Left renal pelvis (tissue), 4 donors: ENCODE measurements at places on chromosomes 3 and 15.

DNA sequence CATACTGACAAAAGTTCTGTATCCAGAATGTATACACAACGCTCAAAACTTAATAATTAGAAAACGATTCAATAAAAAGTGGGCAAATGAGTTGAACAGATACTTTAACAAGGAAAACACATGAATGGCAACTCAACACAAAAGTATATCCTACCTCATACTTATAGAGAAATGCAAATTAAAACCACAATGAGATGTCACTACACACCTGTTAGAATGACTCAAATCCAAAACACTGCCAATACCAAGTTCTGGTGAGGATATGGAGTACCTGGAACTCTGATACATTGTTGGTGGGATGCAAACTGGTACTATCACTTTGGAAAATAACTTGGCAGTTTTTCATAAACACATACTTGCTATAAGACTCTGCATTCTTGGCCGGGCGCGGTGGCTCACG is 42.1 kb downstream of the PRTG start:
- no peak for DNase-seq

- DNase-seq = no peak
Observed at GRCh38 chr3:43793648-43794372, 103.1 kb downstream of the ABHD5 start.

- no peak for DNase-seq
Observed at GRCh38 chr3:10242182-10243065, 5.8 kb upstream of the TATDN2 start.

GRCh38 chr15:31267161-31268107 is 59.2 kb upstream of the KLF13 start:
- no peak for DNase-seq

- DNase-seq = no peak
Observed at GRCh38 chr3:83934192-83935021, 1024.4 kb upstream of the CADM2 start.

DNA sequence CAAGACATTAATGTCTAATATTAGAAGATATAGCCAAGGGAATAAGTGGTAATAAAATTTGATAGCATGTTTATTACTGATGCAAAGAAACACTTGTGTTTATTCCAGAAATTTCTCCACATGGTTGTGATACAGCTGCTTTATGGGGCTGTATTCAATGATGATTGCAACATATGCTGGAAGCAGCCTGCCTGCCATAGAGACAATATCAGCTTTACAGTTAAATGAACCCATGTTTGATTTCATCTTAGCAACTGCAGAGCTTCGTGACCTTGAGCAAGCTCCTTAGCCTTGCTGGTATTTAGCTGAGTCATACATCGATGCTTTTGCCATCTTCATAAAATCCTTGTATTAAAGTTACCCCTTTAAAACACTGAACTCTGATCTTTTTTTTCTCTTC is 168.1 kb upstream of the STAC start:
- no peak for DNase-seq

DNA sequence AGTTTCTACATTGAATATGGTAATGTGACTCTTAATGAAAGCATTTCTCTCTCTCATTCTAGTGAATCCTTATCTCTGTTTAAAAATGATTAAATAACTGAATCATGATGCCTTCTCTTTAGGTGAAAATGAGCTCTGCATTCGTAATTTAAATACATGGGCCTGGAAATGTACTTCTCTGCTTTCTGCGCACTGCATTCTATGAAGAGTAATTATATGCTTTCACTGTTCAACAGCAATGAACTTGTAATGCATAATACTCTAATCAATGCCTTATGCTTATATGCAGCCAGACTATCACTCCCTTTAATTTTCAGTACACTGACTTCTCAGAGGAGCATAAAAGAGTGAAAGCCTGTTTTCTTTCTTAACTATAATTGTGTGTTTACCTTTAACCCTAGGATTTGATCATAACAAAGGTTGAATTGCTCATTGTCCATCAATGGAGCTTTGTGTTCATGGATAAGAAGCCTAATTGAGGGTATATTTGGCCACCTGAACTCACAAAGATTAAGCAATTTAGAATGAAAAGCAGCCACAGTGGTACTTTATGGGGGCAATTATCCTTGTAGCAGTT is 330.8 kb upstream of the PDZRN3 start:
- DNase-seq = no peak

DNA sequence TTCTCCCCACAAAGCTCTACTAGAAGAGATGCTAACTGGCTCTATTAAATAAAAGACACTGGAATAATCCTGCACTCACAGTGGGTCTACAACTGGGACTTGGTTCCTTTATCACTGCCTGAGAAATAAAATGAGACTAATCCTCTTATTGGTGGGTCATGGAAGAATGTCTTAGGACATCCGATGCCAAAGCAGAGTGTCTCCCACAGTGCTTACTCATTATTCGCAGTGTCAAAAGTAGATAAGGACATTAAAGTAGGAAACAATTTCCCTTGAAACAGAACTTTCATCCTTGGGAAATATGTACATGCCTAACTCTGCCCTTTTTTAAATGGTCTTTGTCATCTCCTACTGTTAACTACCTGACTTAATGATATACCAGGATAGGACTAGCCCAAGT is 71.5 kb downstream of the GSK3B start:
- no peak for DNase-seq

- DNase-seq = no peak
Observed at GRCh38 chr3:27903446-27903845, 181.3 kb upstream of the EOMES start.

DNA sequence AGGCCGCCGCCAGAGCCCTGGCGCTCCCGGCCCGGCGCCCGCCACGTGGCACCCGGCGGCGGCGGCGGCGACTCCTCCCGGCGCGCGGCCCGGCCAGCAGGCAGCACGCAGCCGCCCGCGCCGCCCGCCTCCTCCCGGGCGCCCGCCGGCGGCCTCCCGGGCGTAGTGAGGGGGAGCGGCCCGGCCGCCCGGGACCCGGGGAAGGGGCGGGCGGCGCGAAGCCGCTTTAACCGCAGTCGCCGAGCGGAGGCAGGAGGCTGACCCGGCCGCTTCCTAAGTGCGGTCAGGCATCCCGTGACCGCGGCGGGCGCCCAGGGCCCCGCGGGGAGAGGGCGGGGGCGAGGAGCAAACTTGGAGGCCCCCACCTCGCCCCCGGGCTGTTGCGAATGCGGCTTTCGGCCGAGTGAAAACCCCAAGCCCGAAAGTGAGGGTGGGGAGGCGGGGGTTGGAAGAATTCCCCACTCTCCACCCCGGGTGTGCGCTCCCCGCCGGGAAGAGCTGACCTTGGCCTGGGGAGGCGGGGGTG is 1.7 kb upstream of the HES1 start:
- no peak for DNase-seq

DNA sequence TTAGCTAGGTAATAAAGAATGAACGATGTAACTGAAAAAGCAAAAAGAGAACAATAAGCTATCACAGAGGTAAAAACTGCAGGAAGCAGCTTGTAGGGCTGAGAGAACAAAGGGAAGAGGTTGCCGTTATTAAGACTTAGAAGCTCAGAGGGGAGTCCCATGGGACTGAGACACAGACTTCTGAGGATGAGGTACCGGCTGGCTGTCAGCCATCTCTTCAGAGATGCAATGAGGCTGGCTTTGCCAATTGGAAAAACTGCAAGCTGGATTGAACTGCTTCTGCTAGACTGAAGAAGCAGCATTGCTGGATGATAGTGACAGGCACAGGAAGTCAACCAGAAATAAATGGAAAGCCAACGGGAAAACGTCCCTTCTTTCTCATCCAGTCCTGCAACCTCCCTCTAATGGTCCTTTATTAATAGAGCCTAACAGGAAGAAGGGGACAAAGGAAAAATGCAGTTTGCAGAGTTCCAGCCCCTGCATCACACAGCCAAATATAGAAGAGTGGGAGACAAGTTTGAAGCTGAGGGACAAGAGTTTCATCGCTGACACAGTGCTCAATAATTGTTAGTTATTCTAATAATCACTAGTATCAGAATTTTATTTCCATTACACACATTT is 21.1 kb upstream of the KLHL6 start:
- no peak for DNase-seq

- no peak for DNase-seq
Observed at GRCh38 chr3:51282931-51283330, 102.2 kb upstream of the MANF start.

GRCh38 chr3:7285505-7285904 is 424.6 kb downstream of the GRM7 start:
- no peak for DNase-seq

DNA sequence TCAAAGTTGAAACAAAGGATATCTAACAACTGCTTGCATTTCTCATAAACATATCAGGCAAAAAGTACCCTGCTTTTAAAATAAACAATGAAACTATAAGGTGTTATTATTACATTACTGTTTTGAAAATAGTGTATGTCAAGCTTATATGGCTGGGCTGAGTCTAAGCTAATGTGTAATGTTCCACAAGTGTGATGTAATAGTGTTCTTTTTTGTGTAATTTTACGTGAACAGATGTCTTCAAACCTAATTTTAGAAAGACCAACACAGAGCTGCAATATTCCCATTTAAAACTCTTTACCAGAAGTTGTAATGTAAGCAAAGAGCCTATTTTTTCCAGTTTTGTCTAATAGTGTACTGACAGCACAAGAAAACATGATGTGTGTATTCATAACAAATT is 34.0 kb downstream of the MINDY2 start:
- DNase-seq = no peak
